ENCODE measurements at places on chromosomes 3 and 15.

- no peak for DNase-seq
Observed at GRCh38 chr3:100496711-100497261, 4.4 kb downstream of the TMEM45A start.

DNA sequence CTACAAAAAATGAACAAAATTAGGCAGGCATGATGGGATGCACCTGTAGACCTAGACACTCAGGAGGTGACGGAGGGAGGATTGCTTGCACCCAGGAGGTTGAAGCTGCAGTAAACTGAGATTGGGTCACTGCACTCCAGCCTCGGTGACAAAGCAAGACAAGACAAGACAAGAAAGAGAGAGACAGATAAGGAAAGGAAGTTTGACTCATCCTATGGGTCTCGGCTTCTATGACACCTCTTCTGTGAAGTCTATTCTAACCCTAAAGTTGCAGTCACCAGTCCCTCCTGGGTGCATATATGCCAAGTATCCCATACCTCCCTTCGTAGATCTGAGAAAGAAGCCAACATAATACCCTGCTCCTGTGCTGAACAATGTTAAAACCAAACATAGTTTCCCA is 7.9 kb upstream of the ZMAT3 start:
- DNase-seq, result no peak

GRCh38 chr15:59317211-59317610 is 55.5 kb downstream of the MYO1E start:
- DNase-seq, result no peak

DNA sequence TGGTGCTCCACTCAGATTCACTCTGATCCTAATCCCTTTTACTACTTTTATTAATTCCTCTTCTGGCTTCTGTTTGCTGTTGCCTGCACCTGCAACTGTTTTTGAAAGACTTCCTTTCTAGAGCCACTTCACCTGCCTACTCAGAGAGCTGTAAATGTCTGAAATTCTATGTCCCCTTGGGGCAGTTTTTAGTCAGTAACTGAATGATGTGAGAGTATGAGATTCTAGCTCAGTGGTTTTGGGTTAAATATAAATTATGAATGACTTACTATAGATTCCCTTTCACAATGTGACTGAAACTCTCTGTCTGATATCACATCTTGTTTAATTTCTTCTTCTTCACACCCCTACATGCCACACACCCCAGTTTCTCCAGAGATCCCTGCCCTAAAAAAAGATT is 47.8 kb upstream of the LRRC3B start:
- no peak for DNase-seq

DNA sequence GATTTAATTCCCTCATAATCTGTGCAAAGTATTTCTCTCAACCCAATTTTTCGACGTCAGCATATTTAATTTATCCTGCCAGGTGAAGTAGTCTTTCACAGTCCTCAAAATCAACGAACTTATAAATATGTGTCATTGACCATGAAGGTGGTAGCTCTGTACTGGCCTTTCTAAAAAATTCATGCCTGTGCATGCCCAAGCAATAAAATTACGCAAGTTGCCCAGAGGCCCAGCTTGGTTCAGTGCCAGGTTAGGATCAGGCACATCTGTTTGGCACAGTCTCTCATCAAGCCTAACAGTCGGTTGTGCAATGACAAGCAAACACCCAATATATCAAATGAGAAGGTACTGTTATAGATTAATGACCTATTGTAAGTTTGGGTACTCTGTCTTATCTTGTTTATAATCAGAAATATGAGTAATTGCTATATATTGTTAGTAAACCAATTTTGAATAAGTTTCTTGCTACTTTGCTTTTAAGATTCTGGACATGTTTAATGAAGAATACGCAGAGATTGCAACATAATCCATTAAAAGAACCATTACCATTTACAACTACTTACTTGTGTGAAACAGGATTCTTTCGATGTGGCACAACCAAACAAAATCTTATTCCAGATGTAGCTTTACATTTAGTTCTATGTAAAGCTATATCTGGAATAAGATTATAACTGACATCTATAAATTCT is 159.0 kb upstream of the IL12A start:
- DNase-seq, result no peak

GRCh38 chr15:99542828-99543227 is 23.0 kb upstream of the MEF2A start:
- no peak for DNase-seq

DNA sequence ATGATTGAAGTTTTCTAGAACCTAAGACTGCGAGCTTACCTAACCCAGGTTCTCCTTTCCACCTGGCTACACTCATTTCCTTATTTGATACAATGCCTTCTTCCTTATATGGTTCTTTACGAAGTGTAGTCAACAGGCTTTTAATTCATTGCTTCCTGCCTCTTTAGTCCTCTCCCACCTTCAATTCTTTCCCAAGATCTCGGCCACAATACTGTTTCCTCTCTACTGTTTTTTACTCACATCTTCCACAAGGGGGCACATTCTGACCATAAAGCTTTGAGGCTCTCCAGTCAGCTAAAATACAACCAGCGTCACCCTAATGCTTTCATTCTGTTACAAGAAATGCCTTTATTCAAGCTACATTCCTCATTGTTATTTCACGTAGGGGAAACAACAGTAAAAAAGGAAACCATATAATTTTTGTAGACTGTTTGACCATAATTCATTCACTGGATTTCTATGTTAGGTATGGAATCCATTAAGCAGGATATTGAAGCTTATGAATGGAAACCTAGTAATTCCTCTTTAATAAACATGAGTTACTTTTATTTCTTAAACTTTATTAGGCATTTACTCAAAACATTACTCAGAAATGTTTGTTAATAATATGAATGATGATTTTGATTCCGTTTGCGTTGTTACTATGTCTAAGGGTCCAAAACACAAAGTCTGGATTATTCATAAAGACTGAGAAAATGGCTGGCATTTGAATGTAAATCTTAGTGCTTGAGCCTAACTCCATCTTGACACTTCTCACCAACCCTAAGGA is 29.5 kb upstream of the VEPH1 start:
- DNase-seq, result no peak

- peak; percentile 4 for DNase-seq
Observed at GRCh38 chr3:159130108-159130507, 328.3 kb downstream of the MFSD1 start.

GRCh38 chr3:29291260-29291981 is 10.6 kb downstream of the RBMS3 start:
- no peak for DNase-seq
